Globus pallidus (tissue), 1 donor: ENCODE measurements at places on chromosomes 3 and 15.

GRCh38 chr15:25900431-25900830, 37.3 kb upstream of the ATP10A start:
- no peak for DNase-seq

- no peak for DNase-seq
Measured at GRCh38 chr3:195012571-195012970, 258.4 kb downstream of the XXYLT1 start.

GRCh38 chr3:94303897-94304296, 241.0 kb downstream of the NSUN3 start:
- no peak for DNase-seq

GRCh38 chr15:67828969-67829646, 3.8 kb downstream of the SKOR1 start:
- DNase-seq, result no peak

- DNase-seq, result no peak
Measured at GRCh38 chr3:186552408-186553031, 8.3 kb upstream of the CRYGS start.

GRCh38 chr3:101676216-101676764, 642 bp downstream of the ZBTB11 start:
- peak; percentile 87 for DNase-seq

GRCh38 chr3:76310089-76310488, 524.7 kb upstream of the ZNF717 start:
- DNase-seq, result no peak

DNA sequence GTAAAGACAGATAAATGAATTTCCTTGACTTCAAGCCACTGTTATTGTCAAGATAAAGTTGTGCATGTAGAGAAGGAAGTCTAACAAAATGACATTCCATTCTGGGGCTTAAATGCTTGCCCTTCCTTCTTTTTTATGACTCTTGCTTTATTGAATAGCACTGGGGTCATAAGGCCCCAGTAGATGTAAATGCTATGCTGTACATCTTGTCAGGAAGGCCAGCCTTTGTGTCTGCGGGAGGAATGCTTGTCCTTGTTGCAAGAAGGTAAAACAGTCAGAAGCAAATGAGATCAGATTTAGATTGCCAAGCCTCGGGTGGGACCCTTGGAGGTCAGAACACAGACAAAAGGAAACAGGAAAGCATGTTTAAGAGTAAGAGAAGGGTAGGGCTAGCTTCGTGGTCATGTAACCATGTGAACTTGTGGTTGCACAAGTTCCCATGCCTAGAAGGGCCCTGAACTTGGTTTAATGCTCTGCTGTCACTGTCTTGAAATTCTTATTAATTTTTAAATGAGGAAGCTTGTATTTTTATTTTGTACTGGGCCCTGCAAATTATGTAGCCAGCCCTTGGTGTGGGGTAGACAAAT, 81.5 kb downstream of the PPM1L start:
- no peak for DNase-seq

- no peak for DNase-seq
Measured at GRCh38 chr3:89572261-89572660, 464.8 kb downstream of the EPHA3 start.

DNA sequence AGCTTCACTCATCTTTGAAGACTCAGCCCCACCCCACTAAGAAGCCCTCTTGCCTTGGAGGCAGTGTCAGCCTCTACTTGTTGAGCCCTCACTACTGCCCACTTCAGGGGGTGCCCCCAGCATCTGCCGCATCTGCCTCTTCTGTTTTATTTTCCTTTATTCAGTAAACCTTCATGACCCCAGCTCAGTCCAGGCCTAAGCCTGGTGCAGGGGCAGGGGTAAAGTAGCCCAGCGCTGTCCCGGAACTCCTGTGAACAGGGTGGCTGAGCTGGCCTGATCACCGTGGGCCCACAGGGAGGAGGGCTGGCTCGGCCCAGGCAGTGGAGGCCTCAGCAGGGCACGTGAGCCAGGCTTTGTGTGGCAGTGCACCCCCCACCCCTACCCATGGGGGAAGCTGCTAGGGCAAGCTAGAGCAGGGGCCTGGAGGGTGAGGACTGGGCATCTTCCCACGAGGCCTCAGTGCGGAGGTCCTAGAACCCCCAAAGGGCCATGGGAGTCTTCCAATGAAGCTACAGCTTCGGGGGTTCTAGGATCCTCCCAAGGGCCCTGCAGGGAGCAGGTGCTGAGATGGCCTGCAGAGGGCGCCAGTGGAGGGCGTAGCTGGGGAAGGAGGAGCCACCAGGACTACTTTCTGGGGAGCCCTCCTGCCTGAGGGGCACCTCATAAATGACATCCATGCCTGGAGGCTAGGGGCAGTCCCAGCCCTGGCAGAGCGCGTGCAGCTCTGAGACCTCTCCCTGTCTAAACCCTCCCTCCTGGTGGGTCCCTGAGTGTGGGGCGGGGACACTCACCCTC, 36.0 kb downstream of the TSPAN3 start:
- no peak for DNase-seq

GRCh38 chr15:40825661-40826422, 2.7 kb downstream of the PPP1R14D start:
- DNase-seq, result no peak

DNA sequence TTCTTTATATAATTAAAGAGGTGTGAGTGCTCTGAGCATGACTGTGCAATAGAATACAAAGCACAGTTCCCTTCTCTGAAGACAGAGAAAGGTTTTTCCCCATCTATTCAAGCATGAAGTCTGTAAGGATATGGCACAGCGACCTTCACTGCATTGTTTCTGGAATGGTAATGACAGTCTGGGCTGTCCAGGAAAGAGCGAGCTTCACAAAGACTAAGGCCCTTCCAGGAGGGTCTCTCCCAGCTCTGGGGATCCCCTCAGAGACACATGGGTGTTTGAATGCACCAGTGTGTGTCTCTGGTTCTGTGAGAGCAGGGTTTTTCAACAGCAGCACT, 179.9 kb upstream of the NR2E3 start:
- DNase-seq, result no peak

DNA sequence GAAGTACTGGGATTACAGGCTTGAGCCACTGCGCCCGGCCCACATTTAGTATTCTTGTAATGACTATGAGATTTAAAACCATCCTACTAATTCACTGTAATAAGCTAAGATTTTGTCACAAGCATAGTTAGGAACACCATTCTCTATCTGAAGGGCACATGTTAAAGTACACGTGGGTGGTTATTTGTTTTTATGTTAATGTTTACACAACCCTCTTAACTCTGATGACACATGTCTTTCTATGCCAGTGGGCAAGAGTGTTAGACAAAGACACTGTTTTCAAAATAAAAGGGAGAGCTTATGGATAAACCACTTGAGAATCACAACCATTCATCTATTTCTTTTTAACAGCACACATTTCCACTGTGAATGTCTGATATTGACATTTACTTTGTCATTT, 537.6 kb upstream of the IL12A start:
- DNase-seq, result no peak

GRCh38 chr3:112030901-112031300, 3.6 kb upstream of the TMPRSS7 start:
- no peak for DNase-seq

GRCh38 chr15:63504979-63505841, 817 bp downstream of the USP3 start:
- peak; percentile 64 for DNase-seq

DNA sequence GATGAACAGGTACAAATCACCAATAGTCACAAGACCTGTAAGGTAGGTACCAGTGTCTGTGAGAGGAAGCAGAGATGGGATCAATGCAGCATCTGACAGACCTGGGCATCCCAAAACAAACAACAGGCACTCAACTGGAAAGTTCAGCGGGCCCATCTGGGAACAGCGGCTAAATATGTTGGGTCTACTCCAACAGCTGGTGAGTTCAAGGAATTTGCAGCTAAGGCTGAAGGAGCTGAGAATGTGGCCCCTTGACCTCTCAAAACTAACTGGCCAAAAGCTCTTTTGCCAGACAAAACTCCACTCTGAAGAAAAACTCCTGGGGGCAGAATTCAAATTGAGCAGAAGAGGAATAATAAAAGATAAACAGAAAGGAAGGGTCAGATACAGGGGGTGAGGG, 24.4 kb downstream of the AVEN start:
- DNase-seq, result no peak

DNA sequence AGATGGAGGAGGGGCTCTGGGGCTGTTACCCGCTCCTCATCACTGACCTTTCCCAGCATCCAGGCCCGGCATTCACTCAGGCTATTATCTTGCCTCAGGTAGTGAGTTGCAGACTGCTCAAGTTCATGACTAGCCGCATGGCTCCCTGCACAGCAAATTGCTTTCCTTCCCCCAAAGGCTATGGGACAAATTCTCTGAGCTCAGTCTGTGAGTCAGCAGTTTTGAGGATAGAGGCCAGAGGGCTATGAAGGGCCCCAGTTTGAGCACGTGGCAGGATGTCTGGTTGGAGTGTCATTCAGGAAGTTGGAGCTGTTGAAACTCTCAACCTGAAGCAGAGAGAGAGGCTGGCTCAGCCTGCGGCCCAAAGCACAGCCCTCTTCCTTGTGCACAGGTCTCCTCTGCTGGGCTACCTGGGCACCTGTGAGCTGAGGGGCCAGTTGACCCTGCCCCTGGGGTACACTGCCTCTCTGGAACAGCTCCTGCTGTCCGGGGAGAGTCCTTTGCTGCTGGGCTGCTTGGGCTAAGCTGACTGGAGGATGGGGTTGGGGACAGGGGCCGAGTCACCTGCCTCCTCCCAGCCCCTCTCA, 7.9 kb downstream of the FAH start:
- DNase-seq, result peak; percentile 60

- no peak for DNase-seq
Measured at GRCh38 chr15:65369651-65370050, 8.2 kb downstream of the IGDCC3 start.

DNA sequence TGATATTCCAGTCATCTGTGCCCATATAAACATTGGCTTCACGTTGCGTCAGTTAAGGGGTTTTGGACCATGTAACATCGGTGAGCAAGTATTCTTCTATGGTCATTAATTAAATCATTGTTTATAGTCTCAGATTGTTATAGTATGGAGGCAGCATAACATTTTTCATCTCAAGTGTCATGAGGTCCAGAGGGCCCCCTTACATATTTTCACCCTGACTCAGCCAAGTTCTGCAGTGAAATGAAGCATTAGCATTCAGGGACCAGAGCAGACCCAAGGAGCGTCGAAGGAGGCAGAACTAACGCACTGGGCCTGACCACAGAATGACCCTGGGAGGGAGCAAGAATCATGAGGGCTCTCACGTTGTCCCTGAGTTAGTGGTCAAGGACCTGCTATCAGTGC, 171.5 kb downstream of the LRTM1 start:
- no peak for DNase-seq

- DNase-seq, result peak; percentile 5
Measured at GRCh38 chr3:125179143-125179883, 33.2 kb downstream of the SLC12A8 start.

DNA sequence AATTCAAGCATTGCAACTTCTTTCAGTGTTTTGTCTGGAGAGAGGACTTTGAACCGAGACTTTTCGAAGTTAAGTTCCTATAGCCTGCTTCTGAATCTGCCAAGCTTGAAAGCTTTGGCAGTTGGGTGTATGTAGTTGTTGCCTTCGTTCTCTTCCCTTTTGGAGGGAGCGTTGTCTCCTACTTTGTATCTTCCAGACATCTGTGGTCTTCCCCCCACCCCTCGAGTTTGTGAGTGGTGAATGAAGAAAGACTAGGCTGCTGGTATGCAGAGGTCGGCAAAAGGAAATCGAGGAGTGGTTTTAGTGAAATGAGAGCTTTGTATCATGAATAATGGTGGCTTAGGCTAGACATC, 1.3 kb downstream of the CTNNB1 start:
- peak; percentile 53 for DNase-seq

DNA sequence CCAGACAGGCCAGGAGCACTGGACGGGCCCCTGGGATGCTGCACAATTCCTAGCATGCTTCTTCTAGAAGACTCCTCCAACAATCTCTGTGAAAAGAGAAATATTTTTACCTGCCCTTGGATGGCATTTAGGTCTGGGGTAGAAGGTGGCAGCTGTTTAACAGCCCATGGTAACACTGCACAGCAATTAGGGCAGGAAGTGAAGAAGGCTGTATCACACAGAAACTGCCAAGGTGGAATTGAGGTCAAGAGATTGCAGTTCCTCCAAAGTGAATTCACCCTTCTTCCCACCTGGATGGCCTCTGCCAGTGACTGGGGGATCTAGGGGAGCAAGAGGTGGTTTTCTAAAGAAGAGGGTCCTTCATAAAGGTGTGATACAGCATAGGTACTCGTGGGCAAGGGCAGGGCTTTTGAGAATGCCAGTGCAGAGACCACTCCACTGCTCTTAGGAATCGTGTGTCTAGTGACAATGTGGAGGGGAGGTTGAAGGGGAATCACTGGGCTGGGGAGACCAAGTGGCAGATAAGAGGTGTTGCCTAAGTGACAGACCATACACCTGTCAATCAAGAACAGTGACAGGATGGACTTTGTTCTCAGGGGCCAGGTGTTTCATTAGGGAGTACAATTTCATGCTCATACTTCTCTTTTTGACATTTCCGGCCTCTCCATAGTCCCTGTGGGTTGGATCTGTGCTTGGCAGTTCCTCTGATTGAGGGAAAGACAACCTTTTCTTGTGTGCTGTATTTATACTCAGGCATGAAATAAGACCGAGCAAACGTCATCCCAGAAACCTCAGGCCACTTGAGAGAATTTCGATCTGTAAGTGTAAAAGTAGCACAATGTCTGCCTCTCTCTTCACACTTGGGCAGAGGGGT, 83.5 kb upstream of the BCL6 start:
- DNase-seq, result no peak

GRCh38 chr3:62361824-62362223, 11.5 kb downstream of the FEZF2 start:
- no peak for DNase-seq

GRCh38 chr3:11195201-11195600, 40.9 kb downstream of the HRH1 start:
- DNase-seq, result no peak

DNA sequence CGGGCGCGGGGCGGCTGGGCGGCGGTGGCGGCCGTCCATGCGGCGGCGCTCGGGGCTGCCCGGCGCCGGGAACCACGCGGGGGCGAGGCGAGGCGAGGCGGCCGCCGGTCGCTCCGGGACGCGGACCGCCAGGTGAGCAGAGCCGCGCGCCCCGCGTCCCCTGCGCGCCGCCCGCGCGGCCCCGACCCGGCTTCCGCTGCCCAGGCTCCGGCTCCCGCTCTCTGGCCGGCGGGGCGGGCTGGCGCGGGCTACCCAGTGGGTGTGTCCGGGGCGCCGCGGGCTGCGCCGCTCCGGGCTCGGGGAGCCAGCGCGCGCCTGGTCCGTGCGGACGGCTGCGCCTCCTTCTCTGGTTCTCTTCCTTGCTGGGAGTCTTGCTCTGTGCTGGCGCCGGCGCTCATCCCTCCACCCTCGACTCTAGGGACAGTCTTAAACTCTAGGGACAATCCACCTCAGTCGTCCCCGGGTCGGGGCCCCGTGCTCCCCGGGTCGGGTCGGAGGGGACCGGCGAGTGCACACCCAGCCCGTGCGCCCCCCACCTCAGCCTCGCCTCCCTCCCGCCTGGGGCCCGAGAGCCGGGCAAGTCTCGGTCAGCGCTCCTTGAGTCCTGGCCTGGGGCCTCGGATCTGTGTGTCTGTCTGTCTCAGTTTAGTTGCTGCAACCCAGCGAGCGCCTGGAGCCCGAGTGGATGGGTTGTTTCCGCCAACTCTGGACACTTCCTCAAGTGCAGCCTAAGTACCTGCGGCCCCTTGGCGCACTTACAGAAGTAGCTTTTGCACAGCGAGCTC, 488 bp downstream of the THSD4 start:
- no peak for DNase-seq
